Breast epithelium (tissue), 4 donors: ENCODE measurements at places on chromosomes 3 and 15. TPM values are rescaled to one million over a fixed set of nuclear protein-coding genes. Genes with fewer than 3 reads are reported as not detected.

DNA sequence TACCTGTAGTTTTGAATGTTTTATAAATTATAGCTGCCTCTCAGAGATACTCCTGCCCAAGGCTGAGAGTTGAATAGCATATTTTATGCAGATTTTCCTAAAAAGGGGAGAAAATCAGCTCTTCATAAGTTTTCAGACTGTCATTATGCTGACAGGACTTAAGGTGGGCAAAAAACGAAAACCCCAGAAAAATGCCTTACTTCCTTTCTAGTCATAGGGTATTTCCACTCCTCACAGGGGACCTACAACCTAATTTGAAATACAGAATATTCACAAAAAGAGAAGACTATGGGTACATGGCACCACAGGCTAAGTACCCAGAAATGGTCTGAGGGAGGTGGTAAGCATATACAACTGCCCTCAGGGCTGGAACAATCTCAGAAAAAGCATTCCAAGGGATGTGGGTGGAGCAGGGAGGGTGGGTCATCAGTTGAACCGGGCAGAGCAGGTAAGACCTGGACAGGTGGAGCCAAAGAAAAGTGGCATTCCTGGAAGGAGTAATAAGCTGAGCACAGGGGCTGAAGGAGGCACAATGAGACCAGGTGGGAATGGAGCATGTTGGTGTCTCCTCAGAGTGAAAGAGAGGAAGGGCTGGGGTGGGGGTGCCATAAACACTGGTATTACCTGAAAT, 10.6 kb upstream of the OXSR1 start:
- no peaks in the 10 kb centered on the region for H3K36me3 ChIP-seq
- no peak overlapping the region for H3K4me3 ChIP-seq
- no peak for DNase-seq
- H3K27ac ChIP-seq, result peak overlapping the region; percentile 69

- no peak overlapping the region for H3K4me3 ChIP-seq
- H3K36me3 ChIP-seq, result no peaks in the 10 kb centered on the region
- H3K27ac ChIP-seq, result no peak overlapping the region
- peaks cover 3% of the 10 kb centered on the region for H3K4me1 ChIP-seq
Observed at GRCh38 chr15:38275959-38276358, 23.3 kb downstream of the SPRED1 start.

GRCh38 chr3:18808429-18808828, 339.9 kb upstream of the KCNH8 start:
- H3K27me3 ChIP-seq, result no peaks in the 10 kb centered on the region
- no peak for DNase-seq
- H3K4me1 ChIP-seq, result no peaks in the 10 kb centered on the region
- H3K27ac ChIP-seq, result no peak overlapping the region

- DNase-seq, result no peak
- no peaks in the 10 kb centered on the region for H3K27me3 ChIP-seq
- no peak overlapping the region for H3K27ac ChIP-seq
Observed at GRCh38 chr3:181457756-181458155, 254.0 kb upstream of the SOX2 start.

DNA sequence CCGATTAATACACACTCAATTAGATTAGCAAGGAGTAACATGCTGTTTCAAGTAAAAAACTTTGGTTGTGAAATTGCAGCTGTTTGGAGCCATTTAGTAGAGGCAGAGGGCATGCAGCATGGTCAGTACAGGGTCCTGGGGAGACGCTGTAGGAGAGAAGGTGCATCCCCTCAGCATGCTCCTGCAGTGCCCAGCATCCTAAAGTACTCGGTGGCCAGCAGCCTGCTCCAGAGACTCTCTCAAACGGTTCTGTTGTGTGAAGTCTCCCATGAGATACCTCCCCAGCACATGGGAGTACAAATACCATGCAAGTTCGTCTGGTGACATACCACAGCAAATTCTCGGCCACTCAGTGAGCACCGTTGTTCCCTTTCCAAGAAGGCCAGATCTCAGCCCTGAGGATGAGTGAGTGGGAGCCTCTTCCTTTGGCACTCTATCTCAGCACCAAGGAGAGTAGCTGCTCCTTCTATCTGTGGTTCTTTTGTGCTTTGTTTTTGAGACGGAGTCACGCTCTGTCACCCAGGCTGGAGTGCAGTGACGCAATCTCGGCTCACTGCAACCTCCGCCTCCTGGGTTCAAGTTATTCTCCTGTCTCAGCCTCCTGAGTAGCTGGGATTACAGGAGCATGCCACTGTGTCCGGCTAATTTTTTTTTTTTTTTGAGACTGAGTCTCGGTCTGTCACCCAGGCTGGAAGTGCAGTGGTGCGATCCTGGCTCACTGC, 72.7 kb downstream of the TJP1 start:
- no peaks in the 10 kb centered on the region for H3K27me3 ChIP-seq
- no peaks in the 10 kb centered on the region for H3K36me3 ChIP-seq
- no peaks in the 10 kb centered on the region for H3K4me1 ChIP-seq
- no peak overlapping the region for H3K27ac ChIP-seq

The COPB2 gene
- total RNA-seq, result 76.5 TPM

DNA sequence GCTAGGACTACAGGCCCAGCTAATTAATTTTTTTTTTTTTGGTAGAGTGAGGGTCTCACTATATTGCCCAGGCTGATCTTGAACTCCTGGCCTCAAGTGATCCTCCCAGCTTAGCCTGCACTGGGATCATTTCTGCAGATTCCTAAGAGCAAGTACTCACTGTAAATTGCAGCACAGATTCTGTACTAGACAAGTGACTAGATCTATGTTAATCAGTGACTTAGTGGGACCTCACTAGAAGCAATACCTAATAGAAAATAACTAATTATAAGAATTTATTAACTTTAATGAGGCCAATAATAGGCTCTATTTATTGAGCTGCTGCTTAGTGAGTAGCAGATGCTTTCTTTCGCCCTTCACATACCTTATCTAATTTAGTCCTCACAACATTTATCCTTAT, 10.6 kb upstream of the UTS2B start:
- H3K36me3 ChIP-seq, result no peaks in the 10 kb centered on the region
- no peaks in the 10 kb centered on the region for H3K4me1 ChIP-seq
- H3K27ac ChIP-seq, result no peak overlapping the region
- H3K4me3 ChIP-seq, result no peak overlapping the region

DNA sequence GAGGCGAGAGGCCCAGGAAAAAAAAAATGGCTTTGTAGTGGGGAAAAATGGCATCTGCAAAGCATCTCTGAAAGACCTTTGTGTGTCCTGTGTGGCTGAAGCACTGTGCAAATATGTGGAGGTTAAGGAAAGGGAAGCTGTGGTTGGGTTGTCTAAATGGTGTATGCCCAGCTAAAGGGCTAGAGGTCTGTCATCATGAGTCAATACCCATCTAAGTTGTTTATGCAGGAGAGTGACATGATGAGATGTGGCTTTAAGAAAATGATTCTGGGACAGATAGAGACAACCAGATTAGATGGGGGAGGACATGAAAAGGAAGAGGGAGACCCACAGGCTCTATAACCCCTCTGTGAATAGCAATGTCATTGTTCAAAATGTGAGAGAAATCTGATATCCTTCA, 280.7 kb downstream of the MFSD1 start:
- no peak for DNase-seq
- no peak overlapping the region for H3K4me3 ChIP-seq

DNA sequence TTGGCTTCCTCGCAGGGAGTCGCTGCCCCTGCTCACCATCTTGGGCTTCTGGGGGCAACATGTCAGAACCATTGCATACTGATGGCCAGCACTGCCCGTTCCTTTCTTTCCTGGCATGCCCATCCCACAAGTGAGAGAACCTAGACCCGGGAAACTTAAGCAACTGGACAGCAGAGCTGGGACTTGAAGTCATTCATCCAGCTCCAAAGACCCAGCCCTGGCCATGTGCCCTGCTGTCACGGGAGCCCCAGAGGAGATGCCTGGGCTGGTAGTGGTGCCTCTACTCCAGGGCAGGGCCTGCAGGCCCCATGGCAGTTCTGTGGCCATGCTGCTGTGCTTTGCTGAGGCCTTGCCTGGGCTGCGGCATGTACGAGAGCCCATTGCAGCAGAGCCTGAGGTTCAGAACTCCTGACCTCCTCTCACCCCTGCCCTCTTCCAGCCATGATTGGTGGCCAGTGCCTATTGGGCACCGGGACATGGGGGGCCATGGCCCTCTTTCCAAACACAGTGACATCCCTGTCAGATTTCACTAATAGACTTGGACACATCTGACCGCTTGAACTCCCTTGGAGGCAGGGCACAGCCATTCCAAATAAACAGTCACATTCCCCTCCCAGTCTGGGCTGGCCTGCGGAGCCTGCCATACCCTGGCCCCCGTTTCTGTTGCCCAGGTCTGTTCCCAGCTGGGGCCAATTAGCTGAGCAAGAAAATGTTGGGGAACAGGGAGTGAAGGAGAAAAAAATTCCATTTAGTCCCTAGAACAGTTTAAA, 115.9 kb downstream of the EEFSEC start:
- H3K4me1 ChIP-seq, result no peaks in the 10 kb centered on the region
- DNase-seq, result no peak
- no peaks in the 10 kb centered on the region for H3K27me3 ChIP-seq
- H3K4me3 ChIP-seq, result no peak overlapping the region
- H3K36me3 ChIP-seq, result no peaks in the 10 kb centered on the region

DNA sequence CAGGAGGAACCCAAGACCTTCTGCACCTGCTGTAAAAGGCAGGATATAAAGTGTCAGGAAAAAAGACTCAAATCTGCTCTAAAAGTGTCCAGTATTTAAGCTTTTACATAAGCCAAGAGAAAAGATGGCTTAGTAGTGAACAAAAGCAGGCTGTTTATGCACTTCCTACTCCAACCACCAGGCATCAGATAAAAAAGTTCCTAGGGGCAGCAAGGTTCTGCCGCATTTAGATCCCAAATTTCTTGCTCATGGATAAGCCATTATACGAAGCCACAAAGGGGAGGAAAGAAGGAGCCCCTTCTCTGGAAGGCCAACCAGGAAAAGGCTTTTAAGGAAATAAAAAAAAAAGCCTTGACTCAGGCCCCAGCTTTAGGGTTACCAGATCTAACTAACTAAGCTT, 10.6 kb upstream of the SLC9C1 start:
- no peak for DNase-seq
- no peak overlapping the region for H3K27ac ChIP-seq
- H3K36me3 ChIP-seq, result no peaks in the 10 kb centered on the region
- peak overlapping the region; percentile 51 for H3K4me3 ChIP-seq
- no peaks in the 10 kb centered on the region for H3K4me1 ChIP-seq
